Small intestine (tissue), 16 donors: ENCODE measurements at places on chromosomes 4 and X. TPM values are rescaled to one million over a fixed set of nuclear protein-coding genes. Genes with fewer than 3 reads are reported as not detected.

Gene ARMCX2
- 0.45 TPM for polyA plus RNA-seq

GRCh38 chr4:31674313-31674947 is 954.3 kb downstream of the PCDH7 start:
- no peak overlapping the region for H3K27ac ChIP-seq
- H3K4me1 ChIP-seq = no peaks in the 10 kb centered on the region
- no peak overlapping the region for H3K4me3 ChIP-seq
- no peaks in the 10 kb centered on the region for H3K27me3 ChIP-seq
- peak; percentile 22 for DNase-seq

Gene TMEM165
- 52.4 TPM for polyA plus RNA-seq

DNA sequence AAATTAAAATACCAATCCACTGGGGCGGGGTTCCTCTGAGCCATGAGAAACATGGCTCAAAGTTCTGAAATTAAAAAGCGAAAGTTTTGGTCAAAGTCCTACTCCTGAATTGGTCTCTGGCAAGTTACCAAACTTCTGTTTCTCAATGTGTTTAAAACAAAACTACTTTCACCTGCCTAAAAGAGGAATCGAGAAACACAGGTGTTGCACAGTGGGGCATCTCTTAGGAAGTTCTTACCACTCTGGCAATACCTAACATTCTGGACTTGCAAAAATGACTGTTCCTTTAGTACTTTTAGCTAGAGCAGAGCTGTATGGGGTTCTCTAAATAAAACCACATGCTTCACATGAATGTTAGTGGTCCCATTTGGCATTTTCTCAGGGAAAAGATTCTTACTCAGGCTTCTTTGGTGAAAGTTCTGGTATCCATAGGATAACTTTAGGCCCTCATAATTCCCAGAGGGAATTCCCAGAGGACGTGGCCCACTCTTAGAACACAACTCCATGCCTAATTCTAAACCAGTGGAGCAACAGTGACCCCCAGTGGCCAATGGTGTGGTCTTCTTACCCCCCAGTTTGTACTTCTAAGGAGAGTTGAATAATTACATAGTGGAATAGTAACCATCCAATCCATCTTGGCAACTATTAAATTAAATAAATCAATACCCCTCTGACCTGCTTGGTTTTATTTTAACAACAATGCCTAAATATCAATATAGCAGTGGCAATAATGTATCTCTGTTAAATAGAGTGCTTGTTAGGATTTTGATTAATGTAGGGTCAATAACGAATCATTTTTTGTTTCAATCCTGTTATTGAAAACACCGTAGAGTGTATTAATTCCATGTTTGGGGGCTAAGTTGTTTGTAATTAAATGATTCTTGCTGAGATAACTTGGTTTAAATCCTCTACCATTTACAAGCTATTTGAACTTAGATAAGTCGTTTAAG is 21.9 kb downstream of the BMP3 start:
- H3K36me3 ChIP-seq = no peaks in the 10 kb centered on the region
- H3K27me3 ChIP-seq = no peaks in the 10 kb centered on the region
- H3K4me1 ChIP-seq = peaks cover 4% of the 10 kb centered on the region
- no peak overlapping the region for H3K27ac ChIP-seq
- no peak overlapping the region for H3K4me3 ChIP-seq
